ENCODE measurements at places on chromosomes 11 and 22. TPM values are rescaled to one million over a fixed set of nuclear protein-coding genes. Genes with fewer than 3 reads are reported as not detected.

EIF3F gene
- 235 TPM for total RNA-seq

OR52H1 gene
- total RNA-seq = 0.19 TPM

MYO7A gene
- 0.18 TPM for total RNA-seq

NXPE1 gene
- total RNA-seq = not detected

NLRP10 gene
- total RNA-seq = not detected

TNKS1BP1 gene
- 78.1 TPM for total RNA-seq

C11orf42 gene
- total RNA-seq = not detected

TSGA10IP gene
- total RNA-seq = under 0.01 TPM

NEAT1 gene
- 78.3 TPM for total RNA-seq

DEUP1 gene
- total RNA-seq = not detected

OR52E5 gene
- total RNA-seq = not detected

DCHS1 gene
- total RNA-seq = 41.8 TPM

SCGB1A1 gene
- not detected for total RNA-seq

C11orf97 gene
- not detected for total RNA-seq

MPEG1 gene
- not detected for total RNA-seq

ANO1 gene
- total RNA-seq = 0.09 TPM
